ENCODE measurements at places on chromosomes 11 and 22.

DNA sequence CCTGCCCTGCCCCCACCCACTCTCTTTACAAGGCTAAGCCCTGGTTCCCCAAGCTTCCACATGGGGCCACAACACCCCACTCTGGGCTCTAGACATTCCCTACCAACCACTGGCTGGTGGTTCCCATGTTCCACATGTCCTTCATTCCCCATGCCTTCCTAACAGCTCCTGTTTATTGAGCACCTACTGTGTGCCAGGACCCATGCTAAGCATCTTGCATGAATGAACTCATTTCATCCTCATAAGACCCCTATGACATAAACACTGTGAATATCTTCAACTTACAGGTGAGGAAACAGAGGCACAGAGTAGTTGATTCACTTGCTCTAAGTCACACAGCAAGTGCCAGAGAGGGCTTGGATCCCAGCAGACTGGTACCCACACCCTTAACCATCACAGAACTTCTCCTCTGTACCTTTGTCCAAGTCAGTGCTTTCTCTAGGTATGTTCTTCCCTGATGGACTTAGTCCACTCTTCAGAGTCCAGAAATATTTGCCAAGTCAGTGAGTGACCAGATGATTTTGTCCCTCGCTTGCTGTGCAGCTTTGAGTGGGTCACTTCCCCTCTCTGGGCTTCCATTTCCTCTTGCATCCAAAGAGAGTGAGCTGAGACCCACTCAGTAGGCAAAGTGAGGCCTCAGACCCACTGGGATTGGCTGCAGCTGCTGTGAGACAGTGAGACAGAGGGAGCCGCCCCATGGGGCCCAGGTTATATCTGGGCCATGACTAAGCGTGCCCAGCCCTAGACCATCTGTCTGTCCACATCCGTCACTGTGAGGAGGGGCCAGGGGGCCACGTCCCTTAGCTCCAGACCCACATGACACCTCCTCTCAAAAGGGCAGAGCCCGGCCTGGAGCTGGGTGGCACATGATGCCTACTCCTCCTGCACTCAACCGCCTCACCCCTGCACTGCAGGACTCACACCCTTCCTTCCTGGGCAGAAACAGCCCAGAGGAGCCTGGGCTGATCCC, 132.4 kb downstream of the MN1 start:
- DNase-seq = no peak

GRCh38 chr22:37880668-37881440, 25.2 kb upstream of the MICALL1 start:
- no peak for DNase-seq

DNA sequence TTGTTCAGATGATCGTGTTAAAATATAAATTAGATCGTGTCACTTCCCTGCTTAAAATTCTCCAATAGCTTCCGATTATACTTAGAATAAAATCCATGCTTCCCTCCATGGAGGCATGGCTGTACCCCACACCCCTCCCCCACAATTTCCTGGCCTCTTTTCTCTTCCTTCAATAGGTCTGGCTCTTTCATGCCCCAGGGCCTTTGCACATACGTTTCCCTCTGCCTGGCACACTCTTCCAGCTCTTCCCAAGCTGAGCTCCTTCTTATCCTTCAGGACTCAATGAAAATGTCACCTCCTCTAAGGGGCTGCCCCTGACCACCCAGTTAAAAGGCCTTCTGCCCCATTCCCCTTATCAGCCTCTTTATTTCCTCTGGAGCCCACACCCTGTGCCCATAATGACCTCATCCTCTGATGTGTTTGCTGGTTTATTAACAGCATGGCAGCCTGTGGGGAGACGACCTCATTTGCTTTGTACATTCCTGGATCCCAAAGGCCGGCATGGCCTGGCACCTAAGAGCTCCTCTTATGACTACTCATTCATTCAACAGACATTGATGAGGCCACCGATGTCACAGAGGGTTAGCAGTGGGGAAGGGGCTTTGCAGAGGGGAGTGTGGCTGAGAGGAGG, 9.0 kb upstream of the FLRT1 start:
- DNase-seq = no peak

GRCh38 chr11:61392981-61393595, 701 bp downstream of the TMEM216 start:
- DNase-seq = no peak

DNA sequence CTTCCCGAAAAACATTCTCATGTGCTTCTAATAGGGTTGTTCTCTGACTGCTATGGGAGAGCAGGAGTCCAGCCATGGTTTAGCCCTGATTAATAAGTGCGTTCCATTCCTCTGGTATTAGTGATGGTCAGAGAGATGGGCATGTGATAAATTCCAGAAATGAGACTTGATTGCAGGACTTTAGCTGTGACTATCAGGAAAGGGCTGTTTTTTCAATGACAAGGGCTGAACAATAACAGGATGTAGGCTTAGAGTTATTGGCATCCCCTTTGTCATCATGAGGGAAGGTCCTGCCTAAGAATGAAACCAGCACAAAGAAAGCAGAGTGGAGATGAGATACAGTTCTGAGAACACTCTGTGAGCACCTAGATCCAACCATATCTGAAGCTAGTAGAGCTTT, 494.6 kb downstream of the MIAT start:
- DNase-seq = no peak

DNA sequence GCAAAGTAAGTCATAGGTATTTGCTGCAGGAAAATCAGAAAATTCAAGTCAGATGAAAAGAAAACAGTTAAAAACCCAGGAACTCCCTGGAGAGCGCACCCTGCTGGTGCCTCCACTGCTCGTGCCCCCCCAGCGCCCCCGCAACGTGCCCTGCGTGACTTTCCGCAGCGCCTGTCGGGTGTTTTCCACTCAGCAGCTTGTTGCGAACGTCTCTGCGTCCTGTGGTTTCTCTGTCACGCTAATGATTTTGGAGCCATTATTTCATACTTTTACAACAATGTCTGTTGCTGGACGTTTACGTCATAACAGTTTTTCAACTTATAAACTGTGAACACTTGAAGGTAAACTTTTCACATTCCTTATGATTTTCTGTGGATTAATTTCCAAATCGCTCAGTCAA, 5.0 kb downstream of the CRELD2 start:
- DNase-seq = no peak
